ENCODE measurements at places on chromosomes 2 and 18. TPM values are rescaled to one million over a fixed set of nuclear protein-coding genes. Genes with fewer than 3 reads are reported as not detected.

CFC1 gene
- not detected for total RNA-seq

TRPM8 gene
- not detected for total RNA-seq

- peaks cover 4% of the 10 kb centered on the region for H3K4me1 ChIP-seq
- DNase-seq, result no peak
- no peaks in the 10 kb centered on the region for H3K36me3 ChIP-seq
- H3K27ac ChIP-seq, result no peak overlapping the region
These were observed 93.5 kb downstream of the UBE2E3 start for GRCh38 chr2:181073896-181074295.

DNA sequence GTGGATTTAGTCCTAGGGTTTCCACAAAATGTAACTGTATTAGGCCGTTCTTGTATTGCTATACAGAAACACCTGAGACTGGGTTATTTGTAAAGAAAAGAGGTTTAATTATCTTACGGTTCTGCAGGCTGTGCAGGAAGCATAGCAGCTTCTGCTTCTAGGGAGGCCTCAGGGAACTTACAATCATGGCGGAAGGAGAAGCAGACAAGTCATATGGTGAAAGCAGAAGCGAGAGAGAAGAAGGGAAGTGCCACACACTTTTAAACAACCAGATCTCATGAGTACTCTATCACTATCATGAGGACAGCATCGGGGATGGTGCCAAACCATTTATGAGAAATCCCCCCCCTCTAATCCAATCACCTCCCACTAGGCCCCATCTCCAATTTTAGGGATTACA, 9.5 kb upstream of the CCDC68 start:
- H3K4me3 ChIP-seq, result no peak overlapping the region
- no peaks in the 10 kb centered on the region for H3K4me1 ChIP-seq
- no peak for DNase-seq
- no peaks in the 10 kb centered on the region for H3K36me3 ChIP-seq
- H3K27me3 ChIP-seq, result peaks cover 17% of the 10 kb centered on the region

GRCh38 chr2:25201265-25201664, 32.9 kb upstream of the POMC start:
- peaks cover 7% of the 10 kb centered on the region for H3K4me1 ChIP-seq
- peak overlapping the region; percentile 29 for H3K27ac ChIP-seq
- peak overlapping the region; percentile 28 for H3K4me3 ChIP-seq
- H3K36me3 ChIP-seq, result no peaks in the 10 kb centered on the region

GRCh38 chr2:161379740-161380139, 36.4 kb upstream of the TBR1 start:
- H3K36me3 ChIP-seq, result no peaks in the 10 kb centered on the region
- no peaks in the 10 kb centered on the region for H3K27me3 ChIP-seq
- H3K4me1 ChIP-seq, result peaks cover 2% of the 10 kb centered on the region
- no peak overlapping the region for H3K4me3 ChIP-seq
- DNase-seq, result no peak

- peaks cover 33% of the 10 kb centered on the region for H3K27me3 ChIP-seq
- no peak overlapping the region for H3K4me3 ChIP-seq
- peaks cover 2% of the 10 kb centered on the region for H3K4me1 ChIP-seq
- DNase-seq, result no peak
- no peak overlapping the region for H3K27ac ChIP-seq
These were observed 63.8 kb downstream of the TMEM237 start for GRCh38 chr2:201579536-201579935.

Measured in T-helper 17 cell (primary cell).